HuH-7.5 (cell line): ENCODE measurements at places on chromosomes 11 and 22.
A peak's percentile ranks its signal among the peaks of the same experiment; 100 is the strongest.

DNA sequence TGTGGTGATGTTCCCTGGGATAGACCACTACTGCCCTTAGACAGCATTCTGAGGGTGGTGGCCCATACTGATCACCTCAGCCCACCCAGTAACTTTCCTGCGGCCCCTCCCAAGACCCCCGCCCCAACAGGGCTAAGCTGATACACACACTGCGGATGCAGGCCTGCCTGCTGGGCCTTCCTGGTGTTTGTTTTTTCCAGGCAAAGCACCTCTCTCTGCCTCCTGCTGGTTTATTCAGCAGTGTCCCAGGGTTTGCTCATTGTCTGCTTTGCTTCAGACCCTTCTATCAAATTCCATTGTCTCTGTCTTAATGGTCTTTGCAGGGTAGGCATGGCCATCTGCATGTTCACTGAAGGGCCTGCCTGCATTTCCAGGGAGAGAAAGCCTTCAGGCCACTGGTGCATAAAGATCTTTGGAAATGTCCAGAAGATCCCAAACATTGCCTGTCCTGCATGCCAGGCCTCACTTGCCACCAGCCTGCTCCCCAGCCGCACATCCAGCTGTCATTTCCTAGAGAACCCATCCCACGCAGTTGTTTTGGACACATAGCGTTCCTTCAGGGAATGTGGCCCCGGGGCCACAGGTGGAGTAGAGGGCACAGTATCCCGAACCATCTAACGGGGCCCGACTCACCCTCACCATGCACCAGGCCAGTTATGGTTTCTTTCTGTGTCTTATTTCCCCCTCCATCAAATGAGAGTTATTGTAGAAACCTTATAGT, 50.2 kb downstream of the BCR start:
- no peak for DNase-seq

- DNase-seq: no peak
These were observed 43.9 kb downstream of the CCDC34 start for GRCh38 chr11:27319072-27319471.

DNA sequence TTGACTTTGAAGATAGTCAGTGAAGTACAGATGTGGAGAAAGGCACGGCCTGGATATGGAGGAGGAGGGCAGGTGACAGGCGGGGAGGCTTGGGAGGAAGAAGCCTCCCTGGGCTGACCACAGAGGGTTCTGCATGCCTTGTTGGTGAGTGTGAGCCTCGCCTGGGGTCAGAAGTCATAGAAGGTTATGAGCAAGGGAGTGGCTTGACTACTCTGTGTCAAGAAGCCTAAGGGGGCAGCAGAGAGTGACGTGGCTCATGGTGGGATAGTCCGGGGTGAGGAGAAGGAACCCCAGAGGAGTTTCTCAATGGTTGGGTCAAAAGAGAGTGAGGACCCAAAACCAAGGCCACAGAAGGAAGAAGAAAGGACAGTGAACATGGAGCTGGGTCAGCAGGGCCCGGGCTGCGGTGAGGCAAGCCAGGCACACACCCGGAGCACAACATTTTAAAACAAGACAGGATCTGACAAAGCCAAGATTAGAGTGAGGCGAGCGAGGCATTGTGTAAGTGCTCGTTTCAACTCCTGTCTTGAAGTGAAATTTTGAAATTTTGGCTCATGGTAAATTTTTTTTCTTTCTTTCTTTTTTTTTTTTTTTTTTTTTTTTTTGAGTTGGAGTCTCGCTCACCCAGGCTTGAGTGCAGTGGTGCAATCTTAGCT, 31.9 kb downstream of the PDGFB start:
- no peak for DNase-seq

- no peak for DNase-seq
These were observed 6.8 kb downstream of the CFL1 start for GRCh38 chr11:65851083-65851579.

GRCh38 chr11:37108436-37109285, 510.6 kb upstream of the RAG2 start:
- no peak for DNase-seq

DNA sequence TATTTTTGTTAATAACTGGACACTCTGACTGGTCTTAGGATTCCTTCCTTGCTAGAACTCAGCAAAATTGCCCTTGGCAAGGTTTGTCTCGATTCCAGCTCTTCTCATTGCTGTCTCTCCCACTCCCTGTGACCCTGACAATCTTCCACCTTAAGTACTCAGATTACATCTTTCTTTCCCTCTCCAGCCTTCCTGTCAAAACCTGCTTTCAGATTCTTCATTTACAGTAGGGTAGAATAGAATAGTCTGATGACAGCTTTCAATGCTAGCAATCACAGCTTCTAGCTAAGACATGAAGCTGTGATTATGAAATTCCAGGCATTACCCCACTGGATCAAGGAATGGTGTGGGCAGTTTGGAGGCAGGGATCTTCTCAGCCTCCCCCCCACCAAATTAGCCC, 39.2 kb upstream of the LMO2 start:
- no peak for DNase-seq

- DNase-seq: no peak
These were observed 16.0 kb downstream of the RBM7 start for GRCh38 chr11:114416441-114416961.

DNA sequence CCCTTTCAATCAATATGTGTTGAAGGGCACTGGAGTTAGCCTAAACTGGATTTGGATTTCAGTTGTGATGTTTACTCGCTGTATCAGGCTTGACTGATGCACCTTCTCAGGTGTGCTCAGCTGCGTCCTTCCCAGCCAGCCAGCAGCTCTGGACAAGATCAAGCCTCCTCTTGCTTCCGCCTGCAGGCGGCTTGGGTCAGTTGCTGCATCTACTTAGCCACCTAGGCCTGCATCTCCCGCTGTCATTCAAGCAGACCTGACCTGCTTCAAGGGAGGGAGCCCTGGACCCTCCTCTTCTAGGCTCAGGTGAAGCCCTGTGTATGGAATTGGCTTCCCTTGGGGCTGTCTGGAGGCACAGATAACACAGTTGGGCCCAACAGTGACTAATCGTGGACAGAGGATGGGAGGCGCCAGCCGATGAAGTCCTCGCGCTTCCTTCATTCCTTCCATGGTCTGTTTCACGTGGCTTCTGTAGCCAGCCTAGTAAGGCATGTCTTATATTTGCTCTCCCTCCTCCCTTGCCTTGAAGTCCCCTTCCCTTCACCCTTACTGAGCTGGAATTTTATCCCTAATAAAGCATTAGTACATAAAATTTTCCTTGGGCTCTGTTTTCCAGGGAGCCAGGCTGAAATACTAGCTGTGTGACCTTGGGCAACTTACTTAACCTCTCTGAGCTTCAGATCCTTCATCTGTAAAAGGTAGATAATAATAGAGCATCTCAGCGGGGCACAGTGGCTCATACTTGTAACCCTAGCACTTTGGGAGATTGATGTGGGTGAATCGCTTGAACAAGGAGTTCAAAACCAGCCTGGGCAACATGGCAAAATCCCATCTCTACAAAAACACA, 2.1 kb upstream of the LHFPL7 start:
- no peak for DNase-seq

- DNase-seq: no peak
These were observed 376.3 kb upstream of the CCDC90B start for GRCh38 chr11:83662494-83662893.

- peak; percentile 62 for DNase-seq
These were observed at the start of gene MSANTD2 for GRCh38 chr11:124800226-124800929. Gene MSANTD2 (minus strand): TSS chr11:124800406. CDS start chr11:124800380, 26 bp downstream.

DNA sequence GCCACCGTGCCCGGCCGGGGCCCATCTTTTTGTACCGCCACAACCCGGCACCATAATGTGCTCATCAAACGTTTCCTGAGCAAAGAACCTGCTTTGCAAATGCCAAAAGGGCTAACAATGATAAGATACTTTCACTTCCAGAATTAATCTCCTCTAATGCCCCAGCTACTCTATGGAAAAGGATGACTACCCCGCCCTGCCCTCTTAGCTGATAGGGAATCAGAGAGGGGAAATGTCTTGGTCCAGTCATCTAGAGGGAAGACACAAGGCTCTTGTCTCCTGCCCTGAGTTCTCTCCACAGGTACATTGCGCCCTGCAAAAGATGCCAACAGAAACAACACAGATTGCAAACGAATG, 586 bp downstream of the TTLL1 start:
- no peak for DNase-seq

DNA sequence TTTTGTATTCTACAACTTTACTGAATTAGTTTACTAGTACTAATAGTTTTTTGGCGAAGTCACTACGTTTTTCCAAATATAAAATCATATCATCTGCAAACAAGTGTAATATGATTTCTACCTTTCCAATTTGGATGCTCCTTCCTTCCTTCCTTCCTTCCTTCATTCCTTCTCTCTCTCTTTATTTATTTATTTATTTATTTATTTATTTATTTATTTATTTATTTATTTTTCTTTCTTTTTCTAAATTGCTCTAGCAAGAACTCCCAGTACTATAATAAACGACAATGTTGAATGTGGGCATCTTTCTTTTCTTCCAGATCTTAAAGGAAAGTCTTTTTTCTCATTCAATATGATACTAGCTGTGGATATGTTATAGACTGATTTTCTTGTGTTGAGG, 656.0 kb upstream of the LUZP2 start:
- no peak for DNase-seq

- no peak for DNase-seq
These were observed 87.8 kb upstream of the NNMT start for GRCh38 chr11:114208377-114208776.
